ENCODE measurements at places on chromosomes 13 and 19.

GRCh38 chr13:110280231-110280813 lies 26.6 kb downstream of the COL4A1 start:
- no peak for ATAC-seq

DNA sequence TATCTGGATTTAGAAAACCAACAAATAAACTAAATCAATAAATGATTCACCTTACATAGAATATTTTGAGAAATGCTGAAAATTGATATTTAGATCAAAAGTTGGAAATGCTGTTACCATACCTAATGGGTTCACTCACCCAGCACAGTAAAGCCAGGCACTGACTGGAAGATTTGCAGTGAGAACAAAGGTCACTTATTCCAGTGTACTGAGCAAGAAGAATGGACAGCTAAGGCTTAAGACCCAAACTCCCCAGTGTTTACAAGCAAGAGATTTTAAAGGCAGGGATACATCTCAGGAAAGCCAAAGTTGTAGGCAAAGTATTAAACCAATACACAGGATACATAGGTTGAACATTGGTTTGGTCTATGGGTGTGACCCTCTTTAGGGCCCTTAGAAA lies 523.9 kb upstream of the PCDH9 start:
- no peak for ATAC-seq

GRCh38 chr13:45674908-45675307 lies 27.2 kb upstream of the CBY2 start:
- ATAC-seq = no peak

- ATAC-seq = no peak
These were observed 154.9 kb upstream of the TRPC4 start for GRCh38 chr13:38024431-38024830.

DNA sequence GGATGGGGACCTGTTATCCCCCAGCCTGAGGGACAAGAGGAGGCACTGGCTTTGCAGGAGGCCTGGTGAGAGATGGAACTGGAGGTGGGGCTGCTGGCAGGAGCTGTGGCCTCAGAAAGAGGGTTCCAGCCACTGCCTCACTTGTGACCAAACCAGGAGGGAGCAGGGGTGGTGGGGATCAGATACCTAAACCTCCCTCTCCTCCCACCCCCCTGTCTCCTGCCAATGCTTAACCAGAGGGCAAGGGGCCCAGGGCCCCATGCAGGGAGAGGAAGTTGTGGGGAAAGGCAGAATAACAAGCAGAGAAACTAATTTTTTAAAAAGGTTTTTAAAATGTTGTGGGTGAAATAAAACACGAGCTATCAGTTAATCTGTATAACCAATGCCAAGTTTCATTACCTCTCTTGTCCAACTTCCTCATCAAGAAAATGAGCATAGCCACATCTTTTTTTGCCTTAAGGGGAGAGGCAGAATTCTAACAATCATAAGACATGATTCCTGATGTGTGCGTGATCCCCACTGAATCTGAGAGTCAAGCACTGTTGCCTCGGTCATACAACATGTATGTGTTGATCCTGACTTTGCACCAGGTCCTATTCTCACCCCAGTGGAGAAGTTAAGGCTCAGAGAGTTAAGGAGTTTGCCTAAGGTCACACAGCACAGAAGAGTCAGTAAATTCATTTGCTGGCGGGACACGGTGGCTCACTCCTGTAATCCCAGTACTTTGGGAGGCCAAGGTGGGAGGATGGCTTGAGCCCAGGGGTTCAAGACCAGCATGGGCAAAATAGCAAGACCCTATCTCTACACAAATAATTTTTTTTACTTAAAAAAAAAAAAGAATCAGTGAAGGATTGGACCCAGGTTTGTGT lies 12.9 kb downstream of the FXYD5 start:
- no peak for ATAC-seq

DNA sequence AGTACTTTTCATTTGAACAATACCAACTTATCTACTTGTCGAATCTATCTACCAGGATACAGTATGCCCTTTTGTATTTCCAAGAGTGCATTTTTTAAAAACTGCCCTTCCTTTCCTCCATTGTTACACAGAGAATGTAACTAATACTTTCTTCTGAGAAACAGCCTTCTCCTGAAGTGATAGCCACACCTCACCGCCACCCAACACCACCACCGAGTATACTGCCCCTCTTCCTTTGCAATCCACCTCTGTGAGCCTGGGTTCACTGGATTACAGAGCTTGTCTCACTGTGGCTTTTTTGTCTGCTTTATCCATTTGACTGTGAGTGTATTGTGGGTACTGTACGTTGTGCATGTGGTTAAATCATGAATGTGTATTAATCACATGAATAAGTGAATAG lies 305.4 kb downstream of the KLF12 start:
- ATAC-seq = no peak

DNA sequence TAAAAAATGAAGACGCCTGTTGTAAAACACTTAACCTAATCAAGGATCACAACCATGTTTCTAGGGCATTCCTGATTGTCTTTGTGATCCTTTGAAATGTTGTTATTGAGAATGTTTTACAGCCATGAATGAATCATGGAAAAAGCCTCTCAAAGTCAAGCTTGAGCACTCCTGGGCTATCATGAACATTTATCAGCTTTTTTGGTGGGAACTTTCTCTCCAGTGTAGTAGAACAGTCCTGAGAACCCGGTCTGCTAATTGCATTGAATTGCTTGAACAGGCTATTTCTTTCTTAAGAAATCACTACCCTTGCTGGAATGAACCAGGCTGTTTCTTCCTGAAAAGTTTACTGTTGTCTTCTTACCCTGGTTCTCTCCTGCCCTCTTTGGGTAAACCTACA lies 516.5 kb downstream of the FGF9 start:
- no peak for ATAC-seq

- ATAC-seq = no peak
These were observed 15.0 kb downstream of the ARHGEF7 start for GRCh38 chr13:111130116-111130508.

DNA sequence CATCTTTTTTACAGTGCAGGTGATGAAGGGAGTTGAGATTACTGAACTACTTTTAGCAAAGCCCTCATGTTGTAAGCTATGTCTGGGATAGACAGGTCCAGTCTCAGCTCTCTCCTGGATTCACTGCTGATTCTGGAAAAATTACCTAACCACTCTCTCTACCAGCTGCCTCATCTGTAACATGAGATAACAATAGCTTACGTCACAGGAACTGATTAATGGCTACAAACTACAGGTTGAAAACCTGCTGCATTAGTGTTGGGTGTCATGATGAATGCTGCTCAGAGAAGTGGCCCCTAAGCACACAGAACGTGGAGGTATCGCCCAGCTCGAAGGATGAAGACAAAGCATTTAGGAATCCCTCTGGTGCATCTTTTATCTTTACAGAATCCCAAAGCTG lies 277.8 kb downstream of the ABCC4 start:
- no peak for ATAC-seq

DNA sequence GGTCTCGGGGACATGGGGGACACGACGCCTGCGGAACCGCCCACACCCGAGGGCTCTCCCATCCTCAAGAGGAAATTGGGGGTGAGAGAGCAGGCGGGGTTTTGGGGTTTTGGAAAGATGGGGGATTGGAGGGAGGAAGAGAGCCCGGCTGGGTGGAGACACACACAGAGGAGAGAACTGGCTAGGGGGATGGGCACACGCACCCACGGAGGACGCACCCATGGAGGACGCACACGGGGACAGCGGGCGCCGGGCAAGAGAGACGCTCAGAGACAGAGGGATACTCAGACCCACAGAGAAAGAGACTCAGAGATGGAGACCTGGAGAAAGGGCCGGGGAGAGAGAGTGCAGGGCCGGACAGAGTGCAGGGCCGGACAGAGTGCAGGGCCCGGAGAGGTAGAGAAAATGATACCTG lies 52.1 kb downstream of the MAP4K1 start:
- ATAC-seq = no peak

- ATAC-seq = no peak
These were observed 3.3 kb downstream of the ALDH16A1 start for GRCh38 chr19:49456326-49456725.

All from esophagus mucosa (tissue), 1 donor.